ENCODE measurements at places on chromosomes 3 and 15.

GRCh38 chr15:85750319-85751290 is 44.1 kb downstream of the KLHL25 start:
- DNase-seq: no peak

GRCh38 chr3:11436775-11437174 is 164.6 kb downstream of the ATG7 start:
- DNase-seq: no peak

DNA sequence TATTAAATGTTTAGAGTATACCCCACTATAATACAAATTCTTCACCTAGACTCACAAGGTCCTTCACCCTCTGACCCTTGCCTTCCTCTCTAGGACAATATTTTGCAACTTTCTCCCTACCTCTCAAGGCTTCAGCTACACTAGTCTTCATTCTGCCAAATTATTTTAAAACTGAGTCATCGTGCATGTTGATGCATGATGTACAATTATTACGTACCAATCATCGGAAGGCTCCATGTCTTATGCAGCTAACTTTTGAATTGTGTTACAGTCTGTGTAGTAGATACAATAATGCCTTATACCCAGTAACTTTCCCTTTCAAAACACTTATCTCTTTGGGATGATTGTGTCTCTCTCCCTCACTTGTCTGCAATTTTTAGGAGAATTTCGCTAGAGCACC is 98.5 kb upstream of the ROBO2 start:
- no peak for DNase-seq

DNA sequence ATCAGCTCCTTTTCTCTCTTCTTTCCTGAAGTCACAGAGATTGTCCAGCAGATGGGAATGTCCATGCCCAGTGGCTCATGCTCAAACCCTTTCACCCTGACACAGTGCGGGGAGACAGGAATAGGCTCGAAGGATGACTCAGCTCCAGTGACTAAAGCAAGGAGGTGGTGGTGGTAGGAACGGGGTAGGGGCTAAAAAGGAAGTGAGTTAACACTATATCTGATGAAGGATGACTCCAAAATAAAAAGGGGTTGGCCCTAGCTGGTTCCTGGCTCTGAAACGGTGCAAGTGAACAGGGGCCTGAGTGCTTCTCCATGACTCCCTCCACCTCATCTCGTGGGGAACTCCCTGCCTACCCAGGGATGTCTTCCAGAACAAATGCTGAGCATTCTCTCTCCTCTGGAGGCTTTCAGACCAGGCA is 167.4 kb upstream of the LPP start:
- DNase-seq: no peak

DNA sequence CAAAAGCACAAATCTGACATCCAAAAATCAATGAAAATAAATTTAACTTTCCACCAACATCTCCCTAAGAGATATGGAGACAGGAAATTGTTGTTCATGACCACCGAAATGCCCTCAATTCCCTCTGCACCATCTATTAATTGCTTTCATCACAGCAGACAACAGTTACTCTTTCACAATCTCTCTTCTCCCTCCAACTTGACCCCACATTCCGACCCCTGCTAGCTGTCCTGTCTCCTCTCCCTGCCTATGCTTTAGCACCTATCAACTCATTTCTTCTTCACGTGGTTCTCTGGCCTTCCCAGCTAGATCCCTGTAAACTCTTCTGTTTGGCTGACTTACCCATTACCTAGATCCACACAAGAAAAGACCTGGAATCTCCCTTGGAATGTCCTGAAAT is 173.9 kb upstream of the ADAMTS9 start:
- no peak for DNase-seq

- DNase-seq: no peak
These were observed 69.9 kb upstream of the TNFSF10 start for GRCh38 chr3:172592898-172593669.

GRCh38 chr15:29382862-29383261 is 113.2 kb upstream of the NSMCE3 start:
- no peak for DNase-seq

Data from GM12892 (cell line).